NCI-H524 treated with DMSO at 0.1 percent for 48 hours (cell line): ENCODE measurements at places on chromosomes 6 and 20.

DNA sequence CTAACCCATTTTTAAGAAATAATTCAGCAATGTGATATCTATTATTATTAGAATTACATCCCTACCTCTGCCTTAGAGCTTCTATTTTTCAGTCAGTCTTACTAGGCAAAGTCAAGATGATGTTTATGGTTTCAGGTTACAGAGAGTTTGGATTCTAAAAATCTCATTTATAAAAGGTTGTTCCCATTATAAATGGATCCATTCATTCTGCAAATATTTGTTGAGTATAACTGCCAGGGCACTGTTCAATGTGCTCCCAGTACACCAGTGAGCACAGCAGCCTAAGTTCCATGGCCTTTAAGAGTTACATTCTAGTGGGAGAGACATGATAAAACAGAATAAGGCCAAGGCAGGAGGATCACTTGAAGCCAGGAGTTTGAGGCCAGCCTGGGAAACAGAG is 75.9 kb upstream of the EYA4 start:
- DNase-seq: no peak

DNA sequence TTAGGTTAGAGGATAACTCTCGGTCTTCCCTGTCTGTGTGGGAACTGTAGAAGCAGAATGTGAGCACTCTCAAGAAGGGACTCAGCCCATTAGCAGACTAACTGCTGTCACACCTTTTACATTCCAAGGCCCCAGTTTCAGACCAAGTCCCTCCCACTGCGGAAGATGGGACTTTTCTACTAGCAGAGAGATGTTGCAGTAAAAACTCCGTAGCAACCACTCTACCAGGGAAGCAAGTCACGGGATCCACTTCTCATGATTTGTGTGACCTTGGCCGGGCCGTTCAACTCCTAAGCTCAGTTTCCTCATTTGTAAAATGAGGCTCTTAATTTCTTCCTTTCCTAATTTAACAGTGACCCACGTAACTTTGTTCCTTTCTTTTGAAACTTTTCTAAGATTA is 77.1 kb upstream of the SLC4A11 start:
- no peak for DNase-seq

GRCh38 chr20:34337982-34338726 is 24.9 kb upstream of the ITCH start:
- DNase-seq: no peak

- DNase-seq: no peak
These were observed 33.2 kb upstream of the PNISR start for GRCh38 chr6:99458319-99458718.

DNA sequence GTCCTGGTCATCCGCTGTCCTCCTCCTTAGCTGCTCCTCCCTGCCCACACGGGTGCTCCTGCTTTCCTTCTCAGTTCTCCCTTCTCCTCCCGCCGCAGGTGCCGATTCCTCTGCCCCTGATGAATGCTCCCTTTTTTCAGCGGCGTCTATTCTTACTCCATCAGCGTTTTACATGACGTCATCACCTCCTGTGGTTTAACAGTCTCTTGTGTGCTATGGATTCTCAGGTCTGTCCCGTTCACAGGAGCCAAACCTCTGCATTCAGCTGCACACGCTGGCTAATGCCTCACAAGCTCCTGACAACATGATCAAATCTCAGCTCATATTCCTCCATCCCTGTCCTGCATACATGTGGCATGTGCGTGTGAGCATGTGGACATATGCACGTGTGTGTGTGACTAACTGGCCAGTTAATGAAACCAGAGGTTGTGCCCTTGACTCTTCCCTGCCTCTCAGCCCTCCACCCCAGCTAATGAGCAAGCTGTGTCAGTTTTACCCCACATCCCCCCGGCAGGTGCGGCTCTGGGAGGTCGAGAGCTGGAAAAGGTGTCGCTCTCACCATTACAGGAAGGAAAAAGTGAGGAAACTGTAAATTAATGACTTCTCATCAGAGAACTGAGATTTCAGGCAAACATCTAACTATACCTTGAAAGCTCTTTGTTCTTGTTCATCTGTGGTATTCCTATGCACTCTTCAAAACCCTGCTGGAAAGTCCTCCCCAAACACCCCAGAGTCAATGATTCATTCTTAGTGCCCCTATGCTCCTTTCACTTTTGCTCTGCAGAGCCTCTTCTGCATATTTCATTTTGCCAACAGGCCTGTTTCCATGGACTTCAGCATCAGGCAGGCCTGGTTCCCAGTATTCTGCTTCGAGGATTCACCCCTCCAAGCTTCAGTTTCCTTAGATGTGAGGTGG is 163.1 kb downstream of the TTLL2 start:
- DNase-seq: no peak

GRCh38 chr20:44001667-44002596 is 87.3 kb downstream of the TOX2 start:
- no peak for DNase-seq

- no peak for DNase-seq
These were observed 34.0 kb upstream of the FOXO3 start for GRCh38 chr6:108526739-108527174.

GRCh38 chr6:25898289-25898977 is 24.4 kb upstream of the SLC17A3 start:
- no peak for DNase-seq

GRCh38 chr6:79223611-79224404 is 10.7 kb downstream of the HMGN3 start:
- no peak for DNase-seq
